ENCODE measurements at places on chromosomes 2 and 18.

GRCh38 chr2:168348076-168348475, 100.7 kb upstream of the STK39 start:
- no peak for DNase-seq

- no peak for DNase-seq
Measured at GRCh38 chr2:17958466-17959092, 80.1 kb downstream of the KCNS3 start.

- DNase-seq: no peak
Measured at GRCh38 chr2:11026286-11026921, 114.7 kb downstream of the KCNF1 start.

DNA sequence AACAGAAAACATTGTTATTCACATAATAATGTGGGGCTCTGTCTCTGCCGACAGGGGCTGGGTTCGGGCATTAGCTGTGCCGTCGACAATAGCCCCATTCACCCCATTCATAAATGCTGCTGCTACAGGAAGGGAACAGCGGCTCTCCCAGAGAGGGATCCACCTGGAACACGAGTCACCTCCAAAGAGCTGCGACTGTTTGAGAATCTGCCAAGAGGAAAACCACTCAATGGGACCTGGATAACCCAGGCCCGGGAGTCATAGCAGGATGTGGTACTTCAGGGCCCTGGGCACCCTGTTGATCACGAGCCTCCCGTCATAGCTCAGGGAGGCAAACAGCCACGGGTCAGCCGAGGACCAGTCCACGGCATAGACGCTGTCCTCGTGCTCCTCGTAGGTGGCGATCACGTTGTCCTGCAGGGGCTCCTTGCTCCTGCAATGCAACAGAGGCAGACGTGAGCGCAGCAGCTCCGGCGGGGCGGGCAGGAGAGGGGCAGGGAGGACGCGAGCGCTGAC, 188.5 kb downstream of the EIPR1 start:
- no peak for DNase-seq

- no peak for DNase-seq
Measured at GRCh38 chr2:62281663-62282062, 85.7 kb downstream of the B3GNT2 start.

DNA sequence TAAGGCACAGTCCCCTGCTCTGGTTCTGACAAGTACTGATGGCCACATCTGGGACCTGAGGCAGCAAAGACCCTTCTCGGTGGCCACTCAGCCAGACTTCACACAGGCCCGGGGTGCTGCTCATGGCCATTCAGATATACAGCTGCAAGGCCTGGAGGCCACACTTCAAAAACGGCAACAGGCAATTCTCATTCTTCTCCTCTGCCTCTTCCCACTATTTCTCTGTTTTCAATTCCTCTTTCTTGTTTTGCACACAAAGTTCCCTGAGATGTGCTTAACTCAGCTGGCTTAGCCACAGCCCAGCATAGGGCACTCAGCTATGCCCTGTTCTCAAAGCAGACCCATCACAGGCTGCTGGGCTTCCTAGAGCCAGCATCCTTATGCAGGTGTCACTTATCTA, 29.9 kb downstream of the PTPN18 start:
- DNase-seq: no peak

GRCh38 chr2:242030858-242031257, 161.3 kb downstream of the RTP5 start:
- DNase-seq: no peak

- no peak for DNase-seq
Measured at GRCh38 chr2:157444641-157445040, 752 bp upstream of the CYTIP start.

- no peak for DNase-seq
Measured at GRCh38 chr2:226030369-226030768, 630.9 kb downstream of the NYAP2 start.

DNA sequence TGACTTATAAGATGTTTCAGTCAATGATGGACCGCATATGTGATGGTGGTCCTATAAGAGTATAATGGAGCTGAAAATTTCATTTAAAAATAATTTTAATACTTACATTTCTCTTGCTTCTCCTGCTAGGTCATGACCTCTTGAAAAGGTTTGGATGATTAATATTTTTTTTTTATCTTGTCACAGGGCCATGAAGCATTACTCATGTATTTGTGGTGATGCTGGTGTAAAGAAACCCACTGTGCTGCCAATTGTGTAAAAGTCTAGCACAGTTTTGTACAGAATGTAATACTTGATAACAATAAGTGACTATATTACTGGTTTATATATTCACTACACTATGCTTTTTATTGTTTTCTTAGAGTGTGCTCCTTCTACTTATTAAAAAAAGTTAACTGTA, 124.2 kb upstream of the CELF4 start:
- no peak for DNase-seq
